ENCODE measurements at places on chromosomes 13 and 19. TPM values are rescaled to one million over a fixed set of nuclear protein-coding genes. Genes with fewer than 3 reads are reported as not detected.

The ASF1B gene
- total RNA-seq, result 20.1 TPM

- DNase-seq, result no peak
Measured at GRCh38 chr13:50387051-50387581, 371.9 kb downstream of the KCNRG start.

DNA sequence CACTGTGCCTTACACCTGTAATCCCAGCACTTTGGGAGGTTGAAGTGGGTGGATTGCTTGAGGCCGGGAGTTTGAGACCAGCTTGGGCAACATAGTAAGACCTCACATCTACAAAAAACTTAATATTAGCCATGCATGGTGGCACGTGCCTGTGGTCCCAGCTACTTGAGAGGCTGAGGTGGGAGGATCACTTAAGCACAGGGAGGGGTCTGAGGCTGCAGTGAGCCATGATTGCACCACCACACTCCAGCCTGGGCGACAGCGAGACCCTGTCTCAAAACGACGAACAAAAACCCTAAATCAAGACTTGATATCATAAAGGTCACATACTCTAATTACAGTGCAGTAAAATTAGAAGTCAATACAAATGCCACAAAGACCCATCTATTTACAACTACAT is 17.4 kb downstream of the SLC7A9 start:
- no peak for DNase-seq

- no peak for DNase-seq
Measured at GRCh38 chr19:18481505-18482222, 40.2 kb downstream of the ELL start.

DNA sequence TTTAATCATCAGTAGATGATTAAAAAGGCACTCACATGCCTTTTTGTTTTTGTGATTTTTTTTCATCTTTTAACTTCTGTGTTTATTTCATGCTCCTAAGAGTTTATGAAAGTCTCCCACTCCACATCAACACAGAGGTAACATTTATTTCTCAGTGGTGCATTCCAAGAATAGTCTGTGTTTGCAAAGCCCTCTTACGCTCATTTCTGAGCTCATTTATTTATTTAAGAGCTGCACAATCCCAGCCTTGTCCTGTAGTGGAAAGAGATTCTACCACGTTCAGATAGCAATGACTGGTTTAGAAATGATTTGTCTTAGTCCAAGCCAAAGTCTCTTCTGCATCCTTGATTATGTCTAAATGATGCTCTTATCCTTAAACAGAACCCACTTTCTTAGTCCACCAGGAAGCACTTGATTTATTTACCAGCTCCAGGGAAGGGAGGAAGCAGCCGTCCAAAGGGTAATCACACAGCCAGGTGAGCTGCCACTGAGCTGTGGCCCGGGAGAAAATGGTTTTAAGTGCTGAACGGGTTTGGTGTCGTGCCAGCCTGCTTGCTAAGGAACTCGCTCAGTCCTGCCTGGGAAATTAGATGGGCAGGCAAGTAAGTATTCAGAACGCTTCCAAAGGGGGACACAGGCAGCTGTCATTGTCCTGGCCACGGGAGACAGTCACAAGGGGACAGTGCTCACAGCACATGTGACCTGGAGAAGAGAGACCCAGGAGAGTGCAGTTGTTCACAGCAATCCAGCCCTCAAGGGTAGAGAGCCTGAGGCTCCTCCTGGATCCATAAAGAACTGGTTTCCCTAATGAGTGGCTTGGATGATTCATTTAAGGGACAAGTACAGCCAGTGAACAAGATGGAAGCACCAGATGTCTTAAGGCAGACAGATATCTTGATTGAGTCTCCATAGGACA is 131.8 kb upstream of the WASF3 start:
- DNase-seq, result no peak

The GNA15 gene
- 186 TPM for total RNA-seq

- no peak for DNase-seq
Measured at GRCh38 chr13:95676105-95676761, 706 bp upstream of the DNAJC3 start.

GRCh38 chr13:59094181-59094580 is 1069.5 kb downstream of the DIAPH3 start:
- no peak for DNase-seq

The LGALS4 gene
- total RNA-seq, result 0.62 TPM
